ENCODE measurements at places on chromosomes 2 and 18. TPM values are rescaled to one million over a fixed set of nuclear protein-coding genes. Genes with fewer than 3 reads are reported as not detected.

TBR1 gene
- 2.0 TPM for total RNA-seq

DNA sequence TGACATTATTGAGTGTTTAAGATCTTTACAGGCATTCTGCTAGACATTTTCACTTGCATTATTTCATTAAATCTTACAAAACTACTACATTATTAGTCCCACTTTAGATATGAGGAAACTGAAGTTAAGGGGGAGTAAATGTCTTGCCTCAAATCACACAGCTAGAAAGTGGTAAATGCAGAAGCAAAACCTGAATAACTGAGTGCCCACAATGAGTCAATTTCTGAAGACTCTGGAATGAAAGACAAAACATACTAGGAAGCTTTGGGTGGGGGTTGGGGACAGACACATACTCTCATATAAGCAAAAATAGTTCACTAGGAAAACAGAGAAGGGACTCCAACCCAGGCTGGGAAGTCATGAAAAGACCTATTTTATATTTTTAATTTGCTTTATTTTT lies 214.4 kb upstream of the LRATD1 start:
- H3K4me3 ChIP-seq, result no peak overlapping the region
- no peak for DNase-seq
- no peaks in the 10 kb centered on the region for H3K27me3 ChIP-seq
- no peak overlapping the region for H3K27ac ChIP-seq
- H3K4me1 ChIP-seq, result no peaks in the 10 kb centered on the region

GRCh38 chr2:11203480-11203879 lies 48.2 kb downstream of the SLC66A3 start:
- H3K4me3 ChIP-seq, result no peak overlapping the region
- H3K4me1 ChIP-seq, result no peaks in the 10 kb centered on the region
- H3K27me3 ChIP-seq, result no peaks in the 10 kb centered on the region
- H3K27ac ChIP-seq, result no peak overlapping the region
- H3K36me3 ChIP-seq, result peaks cover 74% of the 10 kb centered on the region
- DNase-seq, result no peak

RAB17 gene
- total RNA-seq, result 369 TPM

HOXD3 gene
- total RNA-seq, result not detected

MPP4 gene
- not detected for total RNA-seq

MTIF2 gene
- 29.8 TPM for total RNA-seq

GRCh38 chr2:217222309-217222910 lies 362.5 kb upstream of the TNP1 start:
- no peak for DNase-seq
- no peaks in the 10 kb centered on the region for H3K36me3 ChIP-seq
- H3K27me3 ChIP-seq, result no peaks in the 10 kb centered on the region
- no peak overlapping the region for H3K4me3 ChIP-seq
- no peaks in the 10 kb centered on the region for H3K4me1 ChIP-seq

GRCh38 chr2:223363085-223363484 lies 239.1 kb downstream of the SCG2 start:
- H3K4me3 ChIP-seq, result no peak overlapping the region
- H3K36me3 ChIP-seq, result no peaks in the 10 kb centered on the region
- DNase-seq, result no peak
- H3K27ac ChIP-seq, result no peak overlapping the region
- no peaks in the 10 kb centered on the region for H3K27me3 ChIP-seq

DNA sequence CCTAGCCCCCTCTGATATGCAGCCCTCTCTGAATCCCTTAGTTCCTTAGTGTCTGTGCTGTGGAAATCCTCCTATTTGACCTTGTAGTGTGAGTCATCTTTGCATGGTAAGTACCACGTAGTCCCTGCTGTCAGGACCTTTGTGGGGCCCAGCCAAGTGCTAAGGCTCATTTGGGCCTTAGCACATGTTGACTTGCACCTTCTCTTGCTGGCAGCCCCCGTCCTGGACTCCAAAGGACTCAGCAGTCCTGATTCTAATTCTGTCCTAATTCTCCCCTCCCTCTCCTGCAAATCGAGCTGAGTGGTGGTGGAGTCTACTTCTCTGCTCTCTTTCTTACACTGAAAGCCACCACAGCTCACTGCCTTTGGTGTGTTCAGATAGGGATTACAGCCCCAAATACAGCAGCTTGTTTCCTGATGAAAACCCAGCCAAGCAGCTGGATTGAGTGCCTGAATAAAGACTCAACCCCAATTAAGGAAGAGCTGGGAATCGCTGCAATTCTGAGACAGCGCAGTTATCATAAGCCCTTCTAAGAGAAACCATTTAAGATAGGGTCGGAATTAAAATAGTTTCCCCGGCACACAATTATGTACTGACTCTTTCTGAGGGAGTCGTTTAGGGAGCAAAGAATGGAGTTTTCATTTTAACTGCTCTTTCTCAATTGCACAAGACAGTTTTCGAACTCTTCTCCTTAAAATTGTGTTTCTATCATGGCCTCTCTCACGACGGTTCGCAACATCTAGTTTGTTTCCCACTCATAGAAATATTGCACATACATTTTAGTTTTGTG lies 215.6 kb upstream of the TNP1 start:
- H3K27me3 ChIP-seq, result no peaks in the 10 kb centered on the region
- H3K27ac ChIP-seq, result no peak overlapping the region
- no peaks in the 10 kb centered on the region for H3K4me1 ChIP-seq

GRCh38 chr2:218882461-218882816 lies 1.8 kb downstream of the WNT10A start:
- no peaks in the 10 kb centered on the region for H3K36me3 ChIP-seq
- H3K4me1 ChIP-seq, result no peaks in the 10 kb centered on the region
- H3K27me3 ChIP-seq, result peaks cover 97% of the 10 kb centered on the region
- DNase-seq, result no peak

- H3K27ac ChIP-seq, result no peak overlapping the region
- H3K4me1 ChIP-seq, result peaks cover 7% of the 10 kb centered on the region
- no peak overlapping the region for H3K4me3 ChIP-seq
Observed at GRCh38 chr2:145287736-145288135, 767.8 kb upstream of the ZEB2 start.

GRCh38 chr2:233434666-233435330 lies 80.5 kb downstream of the DGKD start:
- no peaks in the 10 kb centered on the region for H3K27me3 ChIP-seq
- no peaks in the 10 kb centered on the region for H3K36me3 ChIP-seq
- no peaks in the 10 kb centered on the region for H3K4me1 ChIP-seq

DNA sequence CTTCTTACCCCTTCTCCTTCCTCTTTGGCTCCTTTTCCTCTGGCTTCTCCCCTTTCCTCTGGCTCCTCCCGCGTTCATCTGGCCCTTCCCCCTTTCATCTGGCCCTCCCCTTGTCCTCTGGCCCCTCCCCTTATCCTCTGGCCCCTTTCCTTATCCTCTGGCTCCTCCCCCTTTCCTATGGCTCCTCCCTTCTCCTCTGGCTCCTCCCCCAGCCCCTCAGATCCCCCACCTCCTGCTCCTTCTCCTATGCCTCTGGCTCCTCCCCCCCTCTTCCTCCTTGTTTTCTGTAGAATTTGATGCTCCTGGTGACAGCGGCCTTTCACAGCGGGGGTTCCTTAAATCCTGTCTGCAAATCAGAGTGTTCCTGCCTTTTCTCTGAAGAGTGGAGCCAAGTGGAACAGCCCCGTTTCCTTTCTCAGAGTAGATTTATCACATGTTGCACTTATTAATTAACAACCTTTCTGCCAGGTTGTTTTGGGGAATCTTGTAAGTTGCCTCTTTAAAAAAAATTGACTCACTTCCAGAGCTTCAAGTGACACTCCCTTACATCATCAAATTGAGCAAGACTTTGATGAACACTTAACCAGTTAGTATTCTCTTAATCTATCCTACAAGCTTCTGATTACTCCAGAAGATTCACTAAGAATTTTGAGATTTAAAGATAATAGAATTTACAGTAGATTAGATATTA lies 27.9 kb downstream of the FABP1 start:
- no peak overlapping the region for H3K27ac ChIP-seq
- no peaks in the 10 kb centered on the region for H3K27me3 ChIP-seq
- DNase-seq, result peak; percentile 97

CFAP53 gene
- total RNA-seq, result 0.37 TPM

- H3K27me3 ChIP-seq, result no peaks in the 10 kb centered on the region
- DNase-seq, result no peak
- H3K4me3 ChIP-seq, result no peak overlapping the region
- no peaks in the 10 kb centered on the region for H3K4me1 ChIP-seq
Observed at GRCh38 chr2:222604749-222605515, 51.0 kb downstream of the FARSB start.

- H3K27ac ChIP-seq, result no peak overlapping the region
- H3K4me1 ChIP-seq, result no peaks in the 10 kb centered on the region
- no peak for DNase-seq
- no peak overlapping the region for H3K4me3 ChIP-seq
- H3K27me3 ChIP-seq, result no peaks in the 10 kb centered on the region
Observed at GRCh38 chr2:155190342-155190741, 491.8 kb downstream of the KCNJ3 start.

- no peaks in the 10 kb centered on the region for H3K36me3 ChIP-seq
- no peaks in the 10 kb centered on the region for H3K27me3 ChIP-seq
- no peak overlapping the region for H3K4me3 ChIP-seq
- H3K4me1 ChIP-seq, result no peaks in the 10 kb centered on the region
Observed at GRCh38 chr2:146950361-146950760, 894.5 kb upstream of the ACVR2A start.

B4GALT6 gene
- total RNA-seq, result 47.8 TPM

LRRTM4 gene
- total RNA-seq, result 21.4 TPM

KIAA2012 gene
- total RNA-seq, result 0.86 TPM

- H3K4me1 ChIP-seq, result peaks cover 6% of the 10 kb centered on the region
- H3K27me3 ChIP-seq, result peaks cover 15% of the 10 kb centered on the region
- peak overlapping the region; percentile 20 for H3K4me3 ChIP-seq
Observed at GRCh38 chr2:149070681-149071320, 32.3 kb downstream of the LYPD6B start.

- H3K27me3 ChIP-seq, result no peaks in the 10 kb centered on the region
- H3K4me3 ChIP-seq, result no peak overlapping the region
- H3K4me1 ChIP-seq, result peaks cover 5% of the 10 kb centered on the region
- peak; percentile 67 for DNase-seq
Observed at GRCh38 chr2:9753665-9754531, 89.4 kb upstream of the TAF1B start.

- H3K4me1 ChIP-seq, result no peaks in the 10 kb centered on the region
- no peak overlapping the region for H3K4me3 ChIP-seq
- H3K27me3 ChIP-seq, result peaks cover 16% of the 10 kb centered on the region
- DNase-seq, result no peak
- no peaks in the 10 kb centered on the region for H3K36me3 ChIP-seq
Observed at GRCh38 chr2:203562268-203562667, 27.2 kb upstream of the RAPH1 start.

CABLES1 gene
- 6.8 TPM for total RNA-seq

GRCh38 chr2:119264781-119265692 lies 41.4 kb downstream of the STEAP3 start:
- no peaks in the 10 kb centered on the region for H3K4me1 ChIP-seq
- H3K27ac ChIP-seq, result no peak overlapping the region
- H3K36me3 ChIP-seq, result no peaks in the 10 kb centered on the region
- no peak overlapping the region for H3K4me3 ChIP-seq
- peak; percentile 89 for DNase-seq
- no peaks in the 10 kb centered on the region for H3K27me3 ChIP-seq

PRSS56 gene
- not detected for total RNA-seq

COPS8 gene
- 73.1 TPM for total RNA-seq

DNA sequence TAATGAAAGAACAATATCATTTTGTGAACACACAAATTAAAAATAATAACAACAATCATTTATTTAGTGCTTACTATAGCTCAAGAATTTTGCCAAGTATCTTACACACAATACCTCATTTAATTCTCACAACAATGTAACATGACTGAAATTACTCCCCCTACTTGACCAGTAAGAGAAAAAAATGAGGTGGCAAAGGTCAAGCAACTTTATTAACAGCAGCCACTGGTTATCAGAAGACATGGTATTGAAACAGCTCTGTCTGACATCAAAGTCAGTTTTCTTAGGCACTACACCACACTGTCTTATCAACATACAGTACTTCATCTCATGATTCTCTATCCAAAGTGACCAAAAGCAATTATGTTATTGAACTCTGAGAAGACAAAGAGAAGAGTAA lies 389.4 kb downstream of the ZEB2 start:
- H3K4me3 ChIP-seq, result no peak overlapping the region
- no peaks in the 10 kb centered on the region for H3K36me3 ChIP-seq
- no peak overlapping the region for H3K27ac ChIP-seq
- DNase-seq, result no peak
- no peaks in the 10 kb centered on the region for H3K4me1 ChIP-seq
- H3K27me3 ChIP-seq, result peaks cover 8% of the 10 kb centered on the region

DNA sequence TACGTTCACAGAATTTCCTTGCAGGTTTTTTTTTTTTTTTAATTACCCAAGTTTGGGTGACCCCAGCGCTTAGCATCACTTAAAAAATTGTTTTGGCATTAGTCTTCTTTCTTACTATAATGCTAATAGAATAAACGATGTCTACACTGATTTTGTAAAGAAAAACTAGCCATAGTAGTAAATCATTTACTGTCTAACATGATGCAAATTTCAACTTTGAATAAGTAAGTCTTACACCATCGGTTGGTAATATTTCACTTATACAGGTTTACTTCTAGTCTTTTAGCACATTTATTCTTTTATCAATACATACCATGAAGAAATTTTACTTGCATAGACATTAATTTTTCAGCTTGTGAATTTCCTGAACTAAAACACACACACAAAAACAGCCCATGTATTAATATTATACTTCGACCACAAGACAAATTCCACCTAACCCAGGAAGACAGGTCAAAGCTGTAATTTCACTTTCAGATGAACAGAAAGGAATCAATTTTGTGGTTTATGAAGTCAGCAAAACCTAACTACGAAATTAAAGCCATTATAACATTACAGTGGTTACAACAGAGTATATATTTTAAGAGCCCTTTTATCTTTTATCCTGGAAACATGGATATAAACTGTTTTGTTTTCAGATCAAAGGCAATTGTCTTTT lies 1.9 kb downstream of the YES1 start:
- H3K27ac ChIP-seq, result no peak overlapping the region
- H3K27me3 ChIP-seq, result no peaks in the 10 kb centered on the region
